Breast epithelium (tissue), 4 donors: ENCODE measurements at places on chromosomes 12 and 14.

GRCh38 chr12:27304856-27305255 lies 27.8 kb upstream of the BMAL2 start:
- no peak for DNase-seq

DNA sequence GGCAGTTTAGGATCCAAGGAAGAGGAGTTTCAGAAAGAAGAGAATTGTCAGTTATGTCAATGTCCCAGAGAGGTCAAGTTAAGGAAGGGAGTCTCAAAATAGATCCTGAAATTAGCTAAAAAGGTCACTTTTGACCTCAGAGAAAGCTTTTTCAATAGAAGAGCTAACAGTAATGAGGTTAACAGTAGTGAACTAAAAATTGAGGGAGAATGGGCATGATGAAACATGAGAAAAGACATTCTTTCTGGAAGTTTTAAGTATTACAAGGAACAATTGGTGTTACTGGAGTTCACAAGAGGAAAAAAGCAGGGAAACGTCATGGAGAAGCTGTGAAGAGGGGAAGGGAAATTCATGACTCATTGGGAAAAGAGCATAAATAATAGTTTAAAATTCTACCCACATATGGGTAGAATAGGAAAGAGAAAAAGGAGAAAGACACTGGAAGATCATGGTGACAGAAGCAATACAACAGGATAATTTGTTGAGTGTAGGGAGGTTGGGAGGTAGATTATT lies 381.2 kb upstream of the FAR2 start:
- DNase-seq, result no peak

- no peak for DNase-seq
Observed at GRCh38 chr14:63524537-63525155, 18.5 kb downstream of the PPP2R5E start.

DNA sequence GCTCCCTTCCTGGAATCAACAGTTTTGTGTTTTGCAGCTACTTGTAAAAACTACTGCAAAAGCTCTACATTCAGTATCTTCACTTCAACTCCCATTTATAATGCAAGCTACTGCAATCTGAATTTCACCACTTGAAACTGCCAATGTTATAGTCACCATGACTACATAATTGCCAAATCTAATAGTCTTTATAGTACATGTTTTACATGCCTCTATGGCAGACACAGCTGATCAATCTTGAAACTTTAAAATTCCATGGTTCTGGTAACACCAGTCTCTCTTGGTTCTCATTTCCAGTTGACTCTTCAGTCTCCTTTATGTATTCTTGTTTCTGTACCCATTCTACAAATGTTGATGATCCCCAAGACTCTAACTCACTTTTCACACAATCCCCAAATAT lies 185.9 kb downstream of the MED13L start:
- DNase-seq, result no peak

DNA sequence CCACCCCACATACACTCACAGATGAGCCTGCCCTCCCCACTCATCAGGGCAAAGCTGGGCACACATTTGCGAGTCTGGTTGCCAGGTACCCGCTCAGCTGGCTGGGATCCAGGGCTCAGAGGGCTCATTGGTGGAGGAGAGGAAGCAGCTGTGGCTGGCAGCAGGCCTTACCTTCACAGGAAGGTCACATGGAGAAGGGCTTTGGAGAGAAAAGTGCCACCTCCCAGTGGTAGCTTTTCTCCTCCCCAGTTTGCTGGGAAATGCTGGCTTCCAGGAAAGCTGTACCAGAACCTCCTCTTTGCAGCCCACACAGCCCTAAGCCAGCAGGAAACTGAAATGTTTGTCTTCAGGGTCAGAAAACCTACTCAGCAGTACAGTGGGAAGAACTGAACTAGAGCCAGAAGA lies 55.6 kb downstream of the LGMN start:
- peak; percentile 72 for DNase-seq

- no peak for DNase-seq
Observed at GRCh38 chr14:52342849-52343596, 28.9 kb downstream of the PTGER2 start.

- no peak for DNase-seq
Observed at GRCh38 chr14:45083617-45083975, 320 bp upstream of the PRPF39 start.

DNA sequence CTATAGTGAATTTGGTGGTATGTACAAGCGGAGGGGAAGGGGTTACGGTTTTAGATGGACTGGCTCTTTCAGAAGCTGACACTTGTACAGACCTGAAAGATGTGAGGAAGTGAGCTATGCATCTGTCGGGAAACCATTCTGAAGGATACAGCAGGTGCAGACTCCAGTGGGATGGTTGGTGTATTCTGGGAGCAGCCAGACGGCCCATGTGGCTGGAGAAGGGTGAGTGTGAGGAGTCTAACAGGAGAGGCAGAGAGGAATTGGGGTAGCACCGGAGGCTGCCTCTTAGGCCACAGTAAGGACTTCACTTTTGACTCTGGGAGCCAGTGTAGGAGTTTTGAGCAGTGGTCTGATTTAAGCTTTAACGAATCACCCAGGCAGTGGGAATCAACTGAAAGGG lies 90.7 kb downstream of the APAF1 start:
- DNase-seq, result no peak

DNA sequence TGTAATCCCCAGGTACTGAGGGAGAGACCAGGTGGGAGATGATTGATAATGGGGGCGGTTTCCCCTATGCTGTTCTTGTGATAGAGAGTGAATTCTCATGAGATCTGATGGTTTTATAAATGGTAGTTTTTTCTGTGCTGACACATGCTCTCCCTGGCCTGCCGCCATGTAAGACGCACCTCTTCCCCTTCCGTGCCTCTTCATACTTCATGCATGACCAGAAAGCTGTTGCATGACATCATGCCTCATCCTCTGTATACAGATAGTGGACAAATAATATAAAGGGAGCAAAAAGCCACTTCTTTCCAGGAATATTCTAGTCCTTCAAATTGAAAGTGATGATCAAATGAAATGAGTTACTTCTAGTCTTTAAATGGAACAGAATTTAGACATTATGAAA lies 47.3 kb upstream of the LRIG3 start:
- DNase-seq, result no peak

- no peak for DNase-seq
Observed at GRCh38 chr12:93100610-93101009, 171.5 kb upstream of the EEA1 start.
